Progenitor cell of endocrine pancreas (in vitro differentiated cells): ENCODE measurements at places on chromosomes 3 and 15. TPM values are rescaled to one million over a fixed set of nuclear protein-coding genes. Genes with fewer than 3 reads are reported as not detected.

C3orf70 gene
- total RNA-seq = 5.8 and 5.9 TPM in 2 replicates

ACVR2B gene
- total RNA-seq = 77.6 and 83.9 TPM in 2 replicates

TMC3 gene
- total RNA-seq = 0.07 and 0.10 TPM in 2 replicates

GRCh38 chr15:69161079-69161877 is 843 bp downstream of the GLCE start:
- DNase-seq = peak; percentile 37
